COLO829 (cell line): ENCODE measurements at places on chromosomes 6 and 20.

- DNase-seq, result no peak
These were observed 538.7 kb upstream of the CDH4 start for GRCh38 chr20:60713396-60713795.

DNA sequence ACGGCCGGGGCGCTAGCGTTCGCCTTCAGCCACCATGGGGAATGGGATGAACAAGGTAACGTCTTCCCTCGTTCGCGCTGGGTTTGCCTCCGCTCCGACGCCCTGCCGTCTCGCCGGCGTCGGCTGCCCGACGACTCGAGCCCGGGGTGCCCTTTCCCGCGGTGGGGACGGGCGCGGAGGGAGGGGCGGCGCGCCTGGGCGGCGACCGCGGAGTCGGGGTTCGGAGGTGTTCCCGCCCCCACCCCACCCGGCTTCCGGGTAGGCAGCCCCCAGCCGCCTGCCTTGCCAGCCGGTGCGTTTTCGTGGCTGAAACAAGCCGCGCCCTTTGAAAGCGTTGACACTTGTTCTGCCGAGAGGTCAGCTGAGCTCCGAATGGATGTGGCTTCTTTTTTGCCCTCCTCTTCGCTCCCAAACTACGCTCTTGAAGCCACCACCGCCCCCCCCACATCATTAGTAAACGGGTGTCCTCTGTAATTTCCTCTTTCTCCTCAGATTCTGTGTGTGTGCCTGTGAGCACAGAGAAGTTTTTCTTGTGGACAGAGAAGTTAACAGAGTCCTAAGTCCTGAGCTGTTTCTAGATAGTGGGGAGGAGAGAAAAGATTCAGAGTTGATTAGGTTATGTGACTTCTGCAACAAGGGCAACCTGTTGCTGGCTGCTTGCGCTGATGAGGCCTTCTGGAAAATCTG lies 362 bp downstream of the DUSP22 start:
- peak; percentile 36 for DNase-seq

DNA sequence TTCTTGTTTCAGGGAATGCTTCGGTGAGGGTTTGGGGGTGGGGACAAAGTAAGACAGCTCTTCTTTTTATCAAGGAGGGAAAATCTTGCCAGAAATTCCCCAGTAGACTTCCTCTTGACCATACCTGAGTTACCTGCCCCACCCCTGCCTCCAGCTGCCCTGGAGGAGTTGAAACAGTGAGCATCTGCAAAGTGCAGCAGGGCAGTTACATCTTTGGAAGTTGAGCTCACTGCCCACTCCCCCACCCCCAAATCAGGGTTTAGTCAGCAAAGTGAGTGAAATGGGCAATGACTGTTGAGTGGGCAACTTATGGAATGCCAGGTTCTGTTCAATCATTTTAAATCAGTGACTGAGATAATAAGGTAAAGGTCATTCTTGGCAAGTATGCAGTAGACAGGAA lies 98.8 kb downstream of the BANF2 start:
- DNase-seq, result no peak

GRCh38 chr6:141492521-141493284 lies 640.0 kb upstream of the GJE1 start:
- DNase-seq, result no peak

GRCh38 chr6:142848156-142848555 lies 96.8 kb downstream of the HIVEP2 start:
- DNase-seq, result no peak

DNA sequence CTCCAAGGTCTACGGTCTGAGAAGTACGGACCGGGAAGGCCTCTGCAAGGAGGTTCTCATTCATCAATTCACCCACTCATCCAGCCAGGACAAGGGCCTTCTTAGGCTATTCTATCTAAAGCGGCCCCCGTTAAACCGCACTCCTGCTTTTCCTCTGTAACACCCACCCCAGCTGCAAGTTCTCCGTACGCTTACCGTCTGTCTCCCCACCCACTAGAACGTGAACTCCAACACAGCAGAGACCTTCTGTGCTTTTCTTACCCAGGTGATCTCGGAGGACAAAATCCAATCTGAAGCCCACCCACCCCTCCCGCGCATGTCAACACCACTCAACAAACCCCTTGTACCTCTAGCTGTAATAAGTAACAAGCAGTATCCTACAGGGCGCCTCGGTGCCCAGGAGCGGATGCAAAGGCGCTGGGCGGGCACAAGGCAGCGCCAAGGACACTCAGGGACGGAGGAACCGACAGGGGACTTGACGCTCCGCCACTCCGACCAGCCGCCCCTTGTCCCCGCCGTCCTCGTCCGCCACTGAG lies 351 bp downstream of the AURKA start:
- DNase-seq, result no peak

GRCh38 chr20:11380283-11380682 lies 537.4 kb upstream of the BTBD3 start:
- no peak for DNase-seq

DNA sequence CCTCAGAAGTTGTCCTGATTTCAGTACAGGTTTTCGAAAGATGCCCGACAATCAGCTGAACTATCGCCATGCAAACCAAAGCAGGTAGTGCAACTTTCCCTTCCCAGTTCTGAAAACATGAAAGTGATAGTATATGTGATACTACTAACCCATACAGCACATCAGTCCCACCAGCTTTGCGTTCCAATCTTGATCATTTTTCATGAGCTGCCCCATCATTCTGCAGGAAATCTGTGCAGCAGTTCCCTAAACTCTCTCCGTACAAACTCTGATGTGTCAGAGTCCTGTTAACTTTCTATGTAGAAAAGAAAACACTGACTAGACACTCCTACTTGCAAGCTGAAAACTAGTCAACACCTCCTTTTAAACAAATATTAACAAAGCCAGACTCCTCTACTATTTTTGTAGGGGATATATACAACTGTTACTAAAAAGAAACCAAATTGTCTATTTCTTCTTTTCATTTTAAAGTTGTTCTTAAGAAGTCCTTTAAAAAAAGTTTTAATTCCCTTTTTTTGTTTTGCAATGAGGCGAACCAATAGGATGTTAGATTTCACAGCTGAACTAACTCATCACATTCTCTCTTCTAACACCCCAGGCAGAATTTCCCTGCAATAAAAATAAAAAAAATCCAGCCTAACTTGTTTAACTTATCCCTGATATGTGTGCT lies 99.6 kb upstream of the DST start:
- no peak for DNase-seq

GRCh38 chr6:161080263-161080970 lies 88.8 kb downstream of the MAP3K4 start:
- no peak for DNase-seq

DNA sequence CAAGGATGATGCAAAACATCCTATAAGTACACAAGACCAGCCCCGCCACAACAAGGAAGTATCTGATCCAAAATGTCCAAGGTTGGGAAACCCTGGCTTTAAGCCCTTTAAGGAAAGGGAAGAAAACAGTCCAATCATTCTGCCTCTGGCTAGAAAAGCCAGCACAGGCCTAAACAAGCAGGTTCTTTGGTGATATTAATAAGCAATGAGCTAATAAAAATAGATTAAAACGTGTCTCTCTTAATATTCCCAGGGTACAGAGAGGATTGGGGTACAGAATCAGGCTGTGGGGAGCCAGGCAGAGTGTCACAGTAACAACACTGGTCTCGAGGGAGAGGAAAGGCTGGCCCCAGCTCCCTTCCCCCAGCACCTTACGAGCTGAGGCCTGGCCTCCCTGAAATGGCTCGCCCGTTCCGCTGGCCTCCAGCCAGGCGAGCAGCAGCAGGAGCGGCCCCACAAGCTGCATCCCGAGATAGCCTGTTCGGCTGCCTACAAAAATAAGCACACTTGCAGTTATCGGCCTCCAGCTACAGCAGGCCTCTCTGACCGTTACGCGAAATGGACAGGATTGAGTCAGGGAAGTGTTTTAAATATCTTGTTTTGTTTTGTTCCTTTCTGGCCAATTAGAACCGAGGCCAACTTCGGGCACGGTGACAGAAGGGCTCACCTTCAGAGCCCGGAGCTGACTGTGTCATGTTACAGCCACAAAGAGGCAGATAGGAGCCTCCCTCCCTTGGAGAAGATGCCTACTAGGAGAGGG lies 4.0 kb upstream of the ZMYND8 start:
- no peak for DNase-seq

- DNase-seq, result no peak
These were observed 52.9 kb upstream of the UFL1 start for GRCh38 chr6:96468681-96469224.

DNA sequence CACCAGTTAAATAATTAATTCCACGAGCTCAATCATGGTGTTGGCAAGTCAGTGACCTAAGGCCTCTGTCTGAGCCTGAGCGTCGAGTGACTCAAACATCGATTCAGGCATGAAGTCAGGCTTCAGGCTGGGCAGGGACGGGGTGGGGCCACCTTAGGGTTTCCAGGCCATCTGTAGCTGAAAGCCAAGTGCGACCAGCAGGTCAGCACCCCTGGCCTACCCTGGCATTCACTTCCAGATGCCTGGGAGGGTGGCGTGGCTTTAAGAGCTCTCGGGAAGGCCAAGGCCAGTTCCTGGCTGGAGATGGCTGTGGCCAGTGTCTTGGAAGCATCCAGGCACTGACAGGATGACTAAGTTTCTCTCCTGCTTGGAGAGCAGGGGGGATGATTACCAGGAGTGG lies 113.4 kb downstream of the DACT2 start:
- no peak for DNase-seq

DNA sequence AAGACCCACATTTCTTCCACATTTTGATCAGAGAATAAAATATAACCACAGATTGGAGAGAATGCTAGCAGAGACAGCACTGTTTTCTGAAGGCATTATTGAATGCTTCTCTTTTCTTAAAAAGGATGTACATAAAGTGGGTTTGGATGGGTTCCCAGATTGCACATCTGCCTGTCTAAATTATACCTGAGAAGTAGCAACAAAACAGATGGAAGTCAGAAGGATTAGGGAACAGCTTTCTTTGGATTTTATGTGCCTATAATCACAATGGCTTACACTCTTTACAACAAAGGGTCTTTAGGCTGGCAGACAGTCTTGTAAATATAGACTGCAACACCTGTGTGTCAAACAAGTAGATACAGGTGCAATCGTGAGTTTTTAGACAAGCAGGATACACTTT lies 622.2 kb upstream of the MANEA start:
- no peak for DNase-seq

- DNase-seq, result no peak
These were observed 68.7 kb upstream of the TAB2 start for GRCh38 chr6:149248693-149249369.

GRCh38 chr6:166514196-166514595 lies 72.3 kb downstream of the RAMACL start:
- no peak for DNase-seq
